ENCODE measurements at places on chromosomes 3 and 15.

DNA sequence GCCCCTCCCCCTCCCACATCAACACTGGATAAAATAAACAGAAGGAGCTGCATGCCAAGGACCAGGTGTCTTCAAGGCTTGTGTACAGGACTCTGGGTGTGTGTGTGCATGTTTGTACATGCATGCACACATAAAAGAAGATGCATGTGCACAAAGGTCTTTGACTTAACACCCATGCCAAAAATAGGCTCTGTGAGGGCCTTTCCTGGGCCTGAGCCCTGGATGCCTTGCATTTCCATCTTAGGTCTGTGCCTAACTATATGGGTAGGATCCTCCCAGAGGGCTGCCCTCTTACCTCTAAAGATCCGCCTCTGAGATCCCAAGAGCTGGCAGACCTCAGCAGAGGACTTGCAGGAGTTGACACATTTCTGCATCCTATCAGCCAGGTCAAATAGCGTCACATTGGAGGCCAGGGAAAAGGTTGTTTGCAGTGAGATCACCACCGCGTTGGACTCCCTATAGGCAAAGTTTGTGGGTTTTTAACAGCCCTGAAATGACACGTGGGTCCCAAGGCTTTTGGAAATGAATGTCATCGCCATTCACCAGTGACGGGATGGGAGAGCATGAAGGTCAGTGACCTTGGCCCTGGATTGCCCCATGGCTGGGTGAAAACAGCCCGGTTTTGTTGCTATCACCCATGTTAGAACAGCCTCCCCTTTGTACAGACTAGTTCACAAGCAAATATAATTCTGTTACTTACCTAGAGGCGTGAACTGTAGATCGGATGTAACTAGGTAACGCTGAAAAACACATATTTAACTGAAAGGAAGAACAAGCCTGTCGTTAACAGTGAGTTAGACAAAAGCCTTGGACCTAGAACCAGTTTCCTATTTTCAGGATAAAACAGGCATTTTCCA, 54.0 kb downstream of the HEG1 start:
- no peak for DNase-seq

DNA sequence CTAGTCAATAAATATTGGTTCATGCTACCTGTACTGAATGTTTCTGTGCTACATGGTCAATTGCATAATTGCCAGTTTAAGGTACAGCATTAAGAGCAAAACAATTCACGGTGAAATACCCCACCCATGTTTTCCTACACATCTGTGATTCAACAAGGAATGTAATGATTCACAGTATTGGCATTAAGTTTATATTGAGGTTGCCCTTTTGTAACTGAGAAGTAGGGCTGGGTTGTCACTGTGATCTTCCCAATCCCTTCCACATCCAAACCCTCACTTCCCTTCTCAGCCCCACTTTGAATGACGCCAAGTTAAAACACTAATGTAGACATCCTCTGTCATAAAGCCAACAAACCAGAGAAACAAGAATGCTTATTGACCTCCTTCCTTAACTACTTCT, 112.0 kb upstream of the TJP1 start:
- DNase-seq: no peak

DNA sequence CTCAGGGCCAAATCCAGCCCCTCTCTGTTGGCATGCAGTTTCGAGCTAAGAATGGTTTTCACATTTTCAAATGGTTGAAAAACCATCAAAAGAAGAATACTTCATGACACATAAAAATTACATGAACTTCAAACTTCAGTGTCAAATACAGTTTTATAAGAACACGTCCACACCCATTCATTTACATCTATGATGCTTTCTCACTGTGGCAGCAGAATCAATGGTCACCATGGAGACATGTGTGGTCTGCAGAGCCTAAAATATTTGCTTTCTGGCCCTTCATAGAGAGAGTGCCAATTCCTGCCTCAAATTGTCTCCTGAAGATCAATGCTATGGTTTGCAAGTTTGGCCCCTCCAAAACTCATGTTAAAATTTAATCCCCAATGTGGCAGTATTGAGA, 405.8 kb downstream of the OCA2 start:
- no peak for DNase-seq

DNA sequence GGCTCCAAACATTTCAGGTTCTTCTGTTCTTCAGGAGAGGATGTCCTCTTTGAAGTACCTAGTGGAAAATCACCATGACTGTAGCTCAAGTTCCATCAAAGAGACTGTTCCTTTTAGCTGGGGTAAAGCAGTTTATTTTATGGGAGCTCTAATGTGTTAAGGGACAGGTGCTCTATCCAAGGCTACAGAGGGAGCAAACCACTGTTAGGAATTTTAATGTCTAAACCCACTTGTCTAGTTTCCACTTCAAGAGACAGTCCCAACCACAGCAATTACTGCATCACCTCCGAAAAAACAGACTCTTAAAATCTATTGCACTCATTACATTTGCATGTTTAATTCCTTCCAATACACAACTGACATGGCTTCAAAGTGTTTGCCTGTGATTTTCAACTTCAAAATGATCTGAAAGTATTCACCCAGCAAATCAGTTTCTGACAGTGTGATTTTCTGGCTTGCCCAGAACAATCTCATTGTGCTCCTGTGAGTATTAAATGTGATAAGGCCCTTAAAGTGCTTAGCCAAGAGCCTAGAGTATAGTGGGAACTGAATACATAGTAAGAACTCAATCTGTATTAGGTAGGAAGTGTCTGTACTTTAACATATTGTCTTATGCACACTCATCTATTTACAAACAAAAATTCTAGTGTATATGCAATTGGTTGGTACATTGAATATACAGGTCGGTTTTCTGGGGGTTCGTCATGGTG, 266.5 kb upstream of the CCDC54 start:
- DNase-seq: no peak

DNA sequence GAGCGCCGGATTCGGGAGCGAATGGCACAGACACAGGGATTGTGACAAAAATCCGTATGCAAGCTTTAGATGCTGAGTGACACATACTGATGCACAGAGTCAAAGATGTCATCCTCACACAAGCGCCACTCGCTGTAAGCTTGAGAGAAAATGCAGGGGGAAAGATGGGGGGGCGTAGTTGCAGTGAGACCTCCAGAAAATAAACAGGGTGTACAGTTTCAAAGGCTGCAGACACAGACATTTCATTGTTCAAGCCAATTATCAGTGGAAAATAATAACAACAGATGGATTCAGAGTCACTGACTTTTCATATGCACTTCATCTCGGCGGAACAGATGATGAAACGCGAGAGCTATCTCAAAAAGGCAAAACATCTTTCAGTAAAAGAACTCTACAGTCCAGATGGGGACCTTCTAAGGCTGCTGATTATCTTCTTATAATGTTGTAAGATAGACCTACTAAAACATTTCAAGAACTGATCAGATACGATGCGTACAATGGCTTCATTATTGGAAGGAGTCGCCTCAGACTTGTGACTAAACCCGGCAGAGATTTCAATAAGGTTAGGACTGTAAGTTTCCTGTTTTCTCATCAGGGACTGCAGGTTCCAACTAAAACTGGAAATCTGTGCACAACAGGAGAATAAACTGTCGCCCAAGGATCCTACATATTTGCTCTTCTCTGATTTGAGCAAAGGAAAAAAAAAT, 275.4 kb downstream of the FOXP1 start:
- peak; percentile 59 for DNase-seq

DNA sequence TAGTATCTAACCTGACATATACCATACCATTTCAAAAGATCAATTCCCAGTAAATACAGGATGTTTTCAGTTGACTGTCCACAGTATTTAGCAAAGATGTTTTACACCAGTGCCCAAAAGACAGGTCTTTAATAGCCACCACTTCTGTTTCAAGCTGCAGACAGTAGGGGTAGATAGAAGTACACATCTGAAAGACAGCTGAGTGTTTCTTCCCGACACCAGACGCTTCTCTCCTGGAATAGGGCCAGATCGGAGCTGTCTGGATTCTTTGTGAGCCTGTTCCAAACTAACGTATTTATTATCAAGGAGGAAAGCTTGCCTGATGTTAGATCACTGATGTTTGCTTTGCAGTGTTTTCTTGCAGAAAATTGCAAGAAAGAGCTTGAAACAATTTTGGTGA, 136.1 kb upstream of the RBMS3 start:
- DNase-seq: peak; percentile 48

GRCh38 chr3:125266971-125267370, 54.4 kb upstream of the SLC12A8 start:
- no peak for DNase-seq

DNA sequence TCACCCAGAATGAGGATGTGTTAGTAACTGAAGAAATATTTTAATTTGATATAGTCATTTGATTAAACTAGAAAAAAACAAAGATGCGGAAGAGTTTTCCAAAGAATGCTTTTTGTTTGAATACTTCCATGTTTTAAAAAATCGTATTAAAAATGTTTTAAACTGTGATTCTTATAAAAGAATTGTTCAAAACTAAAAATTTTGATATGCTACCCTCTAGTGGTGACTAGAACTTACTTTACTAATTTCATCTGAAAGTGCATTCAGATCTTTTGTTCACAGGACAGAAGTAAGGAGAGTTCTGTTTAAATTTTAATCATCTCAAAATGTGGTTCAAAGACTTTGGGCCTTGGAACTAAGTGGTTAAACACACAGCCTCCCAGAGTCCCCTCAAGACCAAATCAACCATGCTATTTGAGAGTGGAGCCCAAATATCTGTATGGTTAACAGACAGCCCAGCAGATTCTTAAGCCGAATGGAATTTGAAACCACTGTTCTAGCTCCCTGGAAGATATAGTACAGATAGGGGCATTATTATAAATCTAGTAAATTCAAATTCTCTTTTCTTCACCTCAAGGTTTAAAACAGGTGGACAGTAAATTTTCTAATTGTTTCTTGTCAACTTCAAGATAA, 45.2 kb upstream of the SYNPR start:
- DNase-seq: no peak

GRCh38 chr3:47288966-47289910, 6.5 kb downstream of the KLHL18 start:
- no peak for DNase-seq

- DNase-seq: no peak
Measured at GRCh38 chr15:88752951-88753350, 50.3 kb upstream of the ACAN start.

GRCh38 chr15:58650102-58650501, 99.4 kb downstream of the ADAM10 start:
- DNase-seq: no peak

GRCh38 chr3:45499529-45499928, 95.0 kb upstream of the LIMD1 start:
- DNase-seq: no peak

DNA sequence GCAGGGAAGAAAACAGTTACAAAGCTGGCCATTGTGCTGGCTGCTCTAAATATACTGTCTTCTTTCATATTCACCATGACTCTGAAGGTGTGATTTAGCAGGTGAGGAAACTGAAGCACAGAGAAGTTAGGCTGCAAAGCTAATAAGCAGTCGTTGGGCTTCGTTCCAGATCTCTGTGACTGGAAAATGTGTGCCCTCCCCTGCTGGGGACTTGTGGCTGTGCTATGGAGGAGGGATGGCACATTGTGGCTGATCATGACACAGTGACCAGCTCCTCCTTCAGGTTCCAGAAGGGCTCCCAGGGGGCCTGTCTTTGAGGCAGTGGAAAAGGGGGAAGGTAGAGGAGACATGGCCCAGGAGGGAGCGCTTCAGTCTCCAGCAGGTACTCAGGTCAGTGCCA, 19.2 kb downstream of the PXK start:
- no peak for DNase-seq

DNA sequence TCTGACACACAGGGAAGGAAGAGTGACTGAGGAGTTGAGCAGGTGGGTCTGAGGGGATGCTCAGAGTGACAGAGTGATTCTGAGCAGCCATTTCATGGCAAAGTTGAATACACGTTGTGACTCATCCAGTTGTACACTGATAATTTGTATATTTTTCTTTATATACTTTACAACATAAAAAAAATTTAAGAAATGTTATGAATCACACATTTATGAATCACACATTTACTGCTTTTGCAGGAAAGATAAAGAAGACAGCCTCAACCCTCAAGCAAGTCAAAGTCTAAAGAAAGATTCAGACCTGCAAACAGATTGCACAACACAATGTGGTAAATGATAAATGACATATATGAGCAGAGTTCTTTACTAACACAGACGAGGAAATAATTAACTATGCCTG, 21.0 kb upstream of the CHMP2B start:
- DNase-seq: no peak

- DNase-seq: no peak
Measured at GRCh38 chr3:120425572-120426250, 25.1 kb downstream of the FSTL1 start.

DNA sequence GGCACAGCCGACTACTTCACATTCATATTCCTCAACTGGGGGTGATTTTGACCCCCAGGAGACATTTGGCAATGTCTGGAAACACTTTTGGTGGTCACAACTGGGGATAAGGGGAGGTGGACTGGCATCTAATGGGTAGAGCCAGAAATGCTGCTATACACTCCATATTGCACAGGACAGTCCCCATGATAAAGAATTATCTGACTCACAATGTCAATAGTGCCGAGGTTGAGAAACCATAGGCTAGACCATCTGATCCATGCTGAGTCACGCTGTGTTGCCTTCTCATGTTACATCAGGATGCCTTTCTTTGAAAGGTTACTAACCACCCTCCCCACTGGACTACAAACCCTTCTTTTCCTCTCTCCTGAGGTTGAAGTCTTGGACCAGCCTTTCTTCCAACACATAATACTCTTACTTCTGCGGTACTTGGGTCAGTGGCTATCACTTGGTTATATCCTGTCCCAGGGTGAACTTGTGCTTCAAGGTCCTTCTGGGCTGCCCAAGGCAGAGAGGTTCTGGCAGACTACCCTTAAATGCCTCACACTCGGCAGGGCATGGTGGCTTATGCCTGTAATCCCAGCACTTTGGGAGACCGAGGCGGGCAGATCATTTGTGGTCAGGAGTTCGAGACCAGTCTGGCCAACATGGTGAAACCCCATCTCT, 68.8 kb downstream of the CTNNB1 start:
- DNase-seq: no peak

DNA sequence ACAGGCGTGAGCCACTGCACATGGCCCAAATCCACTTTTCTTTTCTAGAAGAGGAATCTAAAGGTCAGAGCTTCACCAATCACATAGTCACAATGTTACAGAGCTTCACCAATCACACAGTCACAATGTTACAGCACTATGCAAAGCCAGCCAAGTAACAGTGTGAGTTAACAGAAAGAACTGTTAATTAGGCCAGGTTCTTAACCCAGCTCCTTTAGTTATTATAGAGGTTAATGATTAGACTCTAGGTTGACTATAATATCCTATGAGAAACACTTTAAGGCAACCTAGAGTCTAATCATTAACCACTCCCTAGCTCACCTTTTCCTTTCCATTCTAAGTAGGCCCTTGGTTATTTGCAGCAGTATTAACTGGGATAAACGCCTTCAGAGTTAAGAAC, 54.0 kb downstream of the TASOR start:
- no peak for DNase-seq

All from foreskin melanocyte (primary cell).